ENCODE measurements at places on chromosomes 2 and 18. TPM values are rescaled to one million over a fixed set of nuclear protein-coding genes. Genes with fewer than 3 reads are reported as not detected.

DNA sequence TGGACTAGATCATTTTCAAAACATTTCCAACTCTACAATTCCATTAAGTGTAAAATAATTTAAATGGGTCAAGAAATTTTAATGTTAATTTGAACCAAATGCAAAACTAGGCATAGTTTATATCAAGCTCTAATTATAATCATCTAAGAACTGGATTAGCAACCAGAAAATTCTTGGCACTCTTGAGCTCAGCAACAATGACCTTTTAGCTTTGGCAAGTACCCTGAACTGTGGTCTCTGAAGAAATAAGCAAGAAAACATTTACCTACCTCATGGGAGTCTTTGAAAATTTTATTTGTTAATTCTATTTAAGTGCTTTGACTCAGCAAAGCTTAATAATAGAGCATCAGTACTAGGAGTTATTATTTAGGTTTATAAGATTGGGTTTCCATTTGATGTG lies 313.2 kb downstream of the SATB2 start:
- no peaks in the 10 kb centered on the region for H3K27me3 ChIP-seq
- no peak overlapping the region for H3K4me3 ChIP-seq
- H3K36me3 ChIP-seq: no peaks in the 10 kb centered on the region
- H3K4me1 ChIP-seq: no peaks in the 10 kb centered on the region
- no peak overlapping the region for H3K27ac ChIP-seq

The ABHD1 gene
- total RNA-seq: 37.3 TPM

- no peaks in the 10 kb centered on the region for H3K27me3 ChIP-seq
- no peak overlapping the region for H3K27ac ChIP-seq
- H3K4me1 ChIP-seq: no peaks in the 10 kb centered on the region
- no peak for DNase-seq
- no peaks in the 10 kb centered on the region for H3K36me3 ChIP-seq
These were observed 35.3 kb downstream of the TCF4 start for GRCh38 chr18:55552526-55553189.

- DNase-seq: no peak
- H3K27ac ChIP-seq: no peak overlapping the region
- H3K36me3 ChIP-seq: no peaks in the 10 kb centered on the region
- H3K4me3 ChIP-seq: no peak overlapping the region
- no peaks in the 10 kb centered on the region for H3K27me3 ChIP-seq
These were observed 52.7 kb downstream of the TAF1B start for GRCh38 chr2:9895669-9896590.

DNA sequence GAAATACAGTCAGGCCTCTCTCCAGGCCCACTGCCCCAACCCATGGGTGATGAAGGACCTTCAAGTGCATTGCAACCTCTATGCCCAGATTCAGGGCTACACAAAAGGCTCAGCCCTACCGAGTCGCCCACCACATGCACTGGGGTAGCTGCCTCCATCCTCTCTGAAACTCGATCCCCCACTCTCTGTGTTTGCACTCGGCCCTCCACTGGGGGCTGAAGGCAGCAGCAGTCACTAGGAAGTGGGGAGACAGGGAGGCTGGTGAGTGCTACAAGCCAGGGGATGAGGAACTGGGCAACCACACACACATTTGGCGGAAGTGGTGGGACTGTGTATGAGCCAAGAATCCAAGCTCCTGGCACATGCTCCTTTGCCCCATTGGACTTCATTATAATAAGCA lies 94.6 kb downstream of the CERS6 start:
- no peak overlapping the region for H3K27ac ChIP-seq
- H3K27me3 ChIP-seq: no peaks in the 10 kb centered on the region
- no peak for DNase-seq
